ENCODE measurements at places on chromosomes 7 and 10.

GRCh38 chr7:37076668-37077067 is 352.4 kb upstream of the AOAH start:
- no peak for DNase-seq

GRCh38 chr10:97178074-97178473 is 7.7 kb downstream of the SLIT1 start:
- no peak for DNase-seq

DNA sequence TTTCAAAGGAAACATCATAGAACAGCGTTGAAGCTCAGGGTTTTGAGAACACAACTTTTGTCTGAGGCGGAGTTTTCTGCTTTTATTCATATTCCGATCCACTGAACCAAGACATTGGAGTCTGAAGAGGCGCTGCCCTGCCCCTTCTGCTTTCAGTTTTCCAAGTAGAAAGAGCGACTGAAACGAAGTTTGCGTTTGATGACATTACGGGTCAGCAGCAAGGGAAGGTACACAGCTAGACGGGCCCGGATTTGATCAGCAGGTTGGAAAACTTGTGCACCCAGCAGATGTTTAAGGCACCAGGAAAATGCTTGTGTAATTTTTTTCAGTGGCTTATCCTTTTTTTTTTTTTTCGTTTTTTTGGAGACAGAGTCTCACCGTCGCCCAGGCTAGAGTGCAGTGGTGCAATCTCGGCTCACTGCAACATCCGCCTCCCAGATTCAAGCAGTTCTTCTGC is 720 bp downstream of the SUN1 start:
- DNase-seq: no peak

- no peak for DNase-seq
Observed at GRCh38 chr7:7417414-7417813, 118.3 kb downstream of the COL28A1 start.

- no peak for DNase-seq
Observed at GRCh38 chr7:105611856-105612775, 30.8 kb upstream of the EFCAB10 start.

- no peak for DNase-seq
Observed at GRCh38 chr7:50696810-50697582, 85.7 kb downstream of the GRB10 start.

DNA sequence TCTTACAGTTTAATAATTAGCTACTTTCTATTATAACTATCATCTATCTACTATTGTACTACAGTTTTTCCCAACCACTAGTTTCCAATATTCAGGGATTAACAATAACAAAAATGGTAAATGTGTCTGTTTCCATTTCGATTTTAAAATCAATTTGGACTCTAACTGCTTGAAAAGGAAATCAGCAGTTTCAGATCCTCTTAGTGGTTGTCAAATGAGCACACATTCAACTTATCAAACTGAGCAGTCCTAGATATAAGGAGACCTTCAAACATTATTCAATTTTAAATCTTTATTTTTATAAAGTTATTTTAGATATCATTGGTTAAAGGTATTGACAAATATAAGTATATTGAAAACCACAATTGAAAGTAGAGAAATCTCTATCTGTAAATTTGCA is 46.8 kb upstream of the CD36 start:
- DNase-seq: no peak

DNA sequence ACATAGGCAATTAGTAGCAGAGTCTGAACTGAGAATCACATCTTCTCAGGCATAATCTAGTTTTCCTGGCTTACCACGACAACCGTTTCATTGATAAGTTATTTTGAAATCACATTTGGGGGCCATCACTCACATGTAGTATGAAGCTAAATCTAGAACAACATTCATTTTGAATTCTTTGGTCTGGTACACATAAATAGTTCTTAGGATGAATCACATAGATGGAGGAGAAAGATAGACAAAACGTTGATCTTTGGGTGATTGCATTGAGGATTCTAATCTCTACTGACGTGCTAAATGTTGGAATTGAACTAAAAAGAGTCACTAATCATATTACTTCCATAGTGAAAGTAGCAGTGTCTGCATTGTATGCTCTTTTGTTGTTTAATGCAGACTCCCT is 1022.6 kb downstream of the LRMDA start:
- no peak for DNase-seq

GRCh38 chr10:15426558-15426957 is 55.5 kb upstream of the FAM171A1 start:
- DNase-seq: no peak

DNA sequence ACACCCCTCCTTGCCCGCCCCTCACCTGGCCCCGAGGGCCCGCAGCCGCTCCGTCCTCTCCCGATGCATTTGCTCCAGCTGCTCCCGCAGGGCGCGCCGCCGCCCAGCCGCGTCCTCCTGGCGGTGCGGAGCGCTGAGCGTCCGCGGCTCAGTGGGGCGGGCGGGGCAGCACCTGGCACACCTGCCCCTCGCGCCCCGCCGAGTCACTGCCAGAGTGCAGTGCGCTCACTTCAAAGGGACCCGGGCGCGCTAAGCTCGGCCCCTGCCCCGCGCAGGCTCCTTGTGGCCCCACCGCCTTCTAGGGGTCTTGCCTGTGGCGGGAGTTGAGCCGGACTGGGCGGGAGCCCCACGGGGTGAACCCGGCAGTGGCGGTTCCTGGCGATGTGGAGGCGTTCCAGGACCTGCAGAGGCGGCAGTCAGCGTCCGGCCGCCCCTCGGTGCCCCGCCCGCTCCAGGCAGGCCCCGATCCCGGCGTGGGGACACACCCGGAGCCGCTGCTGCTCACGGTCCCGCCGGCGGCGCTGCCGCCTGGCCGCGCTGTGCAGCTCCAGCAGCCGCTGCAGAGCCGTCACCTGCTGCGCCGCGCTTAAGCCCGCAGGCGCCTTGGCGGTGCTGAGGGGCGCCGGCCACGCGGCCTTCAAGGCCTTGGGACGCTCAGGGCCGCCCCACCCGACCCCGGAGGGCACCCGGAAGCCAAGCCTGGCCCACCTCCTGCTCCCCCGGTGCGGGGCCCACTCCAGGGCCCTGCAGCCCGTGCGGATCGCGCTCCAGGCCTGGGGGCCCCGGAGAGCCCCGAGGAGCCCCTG is 6.7 kb downstream of the ATP6V1F start:
- DNase-seq: no peak

DNA sequence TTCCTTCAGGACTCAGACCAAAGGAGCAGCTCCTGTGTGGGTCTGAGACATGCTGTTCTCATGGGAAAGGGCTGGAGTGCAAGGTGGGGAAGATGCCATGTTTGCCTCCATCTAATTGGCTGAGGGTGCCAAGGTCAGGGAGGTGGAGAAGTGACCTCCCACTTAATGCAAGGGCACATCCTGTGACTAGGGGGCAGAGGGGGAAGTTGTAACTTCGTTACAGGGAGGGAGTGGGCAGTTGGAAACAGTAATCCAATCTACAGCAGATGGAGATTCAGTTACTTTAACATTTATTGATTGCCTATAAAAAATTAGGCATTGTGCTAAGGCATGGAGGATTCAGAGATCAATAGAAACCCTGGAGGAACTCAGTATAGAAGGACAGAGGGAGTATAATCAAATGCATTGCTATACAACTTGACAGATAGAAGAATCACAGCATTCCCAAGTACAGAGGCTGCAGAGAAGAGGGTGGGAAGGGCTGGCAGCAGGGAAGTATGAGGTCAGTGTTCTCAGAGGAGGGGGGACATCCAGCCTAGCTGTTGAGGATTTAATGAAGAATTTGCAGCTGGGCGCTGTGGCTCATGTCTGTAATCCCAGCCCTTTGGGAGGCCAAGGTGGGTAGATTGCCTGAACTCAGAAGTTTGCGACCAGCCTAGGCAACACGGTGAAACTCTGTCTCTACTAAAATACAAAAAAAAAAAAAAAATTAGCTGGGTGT is 75.9 kb downstream of the CCNY start:
- DNase-seq: no peak

GRCh38 chr10:84499846-84500245 is 171.5 kb downstream of the CCSER2 start:
- no peak for DNase-seq

- no peak for DNase-seq
Observed at GRCh38 chr7:12369756-12370155, 33.9 kb downstream of the VWDE start.

DNA sequence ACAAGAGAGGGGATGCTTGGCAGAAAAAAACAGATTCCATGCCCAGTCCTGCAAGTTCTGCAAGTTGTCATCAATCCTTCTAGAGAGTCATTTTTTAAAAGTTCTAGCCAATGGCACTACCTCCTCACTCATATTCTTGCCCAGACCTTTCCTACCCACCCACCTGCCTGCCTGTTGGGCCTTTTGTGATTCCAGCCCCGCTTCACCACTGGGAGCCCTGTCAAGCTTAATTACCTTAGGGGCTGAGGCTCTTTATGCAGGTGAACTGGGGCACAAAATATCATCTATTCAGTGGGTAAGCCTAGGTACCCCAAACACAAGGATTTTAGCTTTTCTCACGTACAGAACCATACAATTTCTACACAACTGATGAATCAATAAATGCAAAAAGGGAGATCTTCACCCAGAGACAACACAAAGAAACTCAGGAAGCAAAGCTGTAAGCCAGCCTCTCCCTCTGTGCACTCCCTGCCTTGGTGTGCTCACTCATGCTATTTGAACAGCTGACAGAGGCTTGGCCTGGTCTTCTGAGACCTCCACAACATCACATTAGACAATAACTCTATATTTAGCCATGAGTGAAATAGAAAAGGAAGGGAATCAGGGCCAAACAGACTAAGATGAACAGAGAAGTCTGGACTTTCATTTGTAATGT is 222.6 kb downstream of the HTR7 start:
- no peak for DNase-seq

- no peak for DNase-seq
Observed at GRCh38 chr7:81209059-81209458, 290.2 kb upstream of the SEMA3C start.

DNA sequence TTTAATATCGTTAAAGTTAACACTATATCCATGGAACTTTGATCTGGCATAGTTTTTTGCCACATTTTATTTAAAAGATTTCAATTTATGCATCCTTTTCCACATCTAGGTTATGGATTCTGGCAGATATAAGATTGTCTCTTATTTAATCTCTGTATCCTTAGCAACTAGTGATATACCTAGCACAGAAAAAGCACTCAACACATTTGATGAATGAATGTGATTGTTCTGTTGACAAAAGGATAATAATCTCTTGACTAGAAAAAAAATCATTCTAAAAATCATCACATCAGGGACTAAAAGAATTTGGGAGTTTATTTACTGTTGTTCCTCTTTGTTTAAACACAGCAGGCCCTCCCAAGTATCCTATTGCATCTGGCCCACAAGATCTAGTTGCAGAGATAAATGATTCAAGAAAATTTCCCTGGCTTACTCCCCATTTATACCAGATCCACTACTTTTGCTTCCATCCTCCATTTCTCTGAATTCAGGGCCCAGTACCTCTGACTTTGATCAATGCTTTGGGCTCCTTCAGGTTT is 84.0 kb upstream of the C1GALT1 start:
- DNase-seq: no peak

GRCh38 chr7:155992538-155992937 is 180.3 kb upstream of the SHH start:
- DNase-seq: no peak

DNA sequence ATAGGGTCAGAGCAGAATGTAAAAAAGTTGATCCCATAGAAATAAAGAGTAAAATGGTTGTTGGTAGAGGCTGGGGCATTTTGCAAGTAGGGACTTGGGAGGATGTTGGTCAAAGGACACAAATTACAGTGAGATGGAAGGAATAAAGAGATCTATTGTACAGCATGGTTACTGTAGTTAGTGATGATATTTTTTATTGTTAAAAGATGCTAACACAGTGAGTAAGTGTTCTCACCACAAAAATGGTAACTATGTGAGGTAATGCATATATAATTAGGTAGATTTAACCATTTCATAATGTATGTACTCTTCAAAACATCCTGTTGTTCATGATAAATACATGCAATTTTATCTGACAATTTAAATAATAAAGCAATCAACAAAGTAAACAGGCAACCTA is 280.7 kb upstream of the MAGI2 start:
- no peak for DNase-seq

GRCh38 chr10:98246911-98247805 is 20.8 kb downstream of the LOXL4 start:
- DNase-seq: no peak

- peak; percentile 27 for DNase-seq
Observed at GRCh38 chr7:108525327-108525984, 479 bp downstream of the PNPLA8 start.

GRCh38 chr7:96837593-96837992 is 127.9 kb upstream of the SEM1 start:
- DNase-seq: no peak

GRCh38 chr10:5500910-5501309 is 1.5 kb upstream of the CALML5 start:
- DNase-seq: no peak

GRCh38 chr10:101682172-101682825 is 12.7 kb downstream of the FBXW4 start:
- DNase-seq: no peak

- no peak for DNase-seq
Observed at GRCh38 chr7:4406288-4407058, 275.6 kb upstream of the FOXK1 start.

Data from 8988T (cell line).